ENCODE measurements at places on chromosomes 1 and 21.

DNA sequence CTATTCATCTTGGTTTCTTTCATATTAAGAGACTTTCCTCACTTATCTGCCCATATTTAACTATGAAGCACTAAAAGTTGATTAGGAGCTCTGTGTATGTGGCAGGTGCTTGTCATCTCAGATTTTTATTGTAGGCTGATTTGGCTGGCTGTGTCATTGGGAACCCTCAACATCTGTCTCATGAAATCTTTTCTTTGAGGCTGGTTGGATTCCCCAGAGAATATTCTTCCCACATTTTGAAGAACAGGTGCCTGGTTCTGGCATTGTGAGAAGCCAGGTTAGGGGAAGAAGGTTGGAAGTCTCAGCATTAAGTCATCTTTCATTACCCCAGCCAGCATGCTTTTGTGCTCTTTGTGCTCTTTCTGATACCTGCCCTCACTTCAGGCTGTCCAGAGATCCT, 37.1 kb downstream of the EEIG2 start:
- DNase-seq = no peak

GRCh38 chr1:169509354-169509753, 23.6 kb upstream of the SLC19A2 start:
- DNase-seq = no peak

DNA sequence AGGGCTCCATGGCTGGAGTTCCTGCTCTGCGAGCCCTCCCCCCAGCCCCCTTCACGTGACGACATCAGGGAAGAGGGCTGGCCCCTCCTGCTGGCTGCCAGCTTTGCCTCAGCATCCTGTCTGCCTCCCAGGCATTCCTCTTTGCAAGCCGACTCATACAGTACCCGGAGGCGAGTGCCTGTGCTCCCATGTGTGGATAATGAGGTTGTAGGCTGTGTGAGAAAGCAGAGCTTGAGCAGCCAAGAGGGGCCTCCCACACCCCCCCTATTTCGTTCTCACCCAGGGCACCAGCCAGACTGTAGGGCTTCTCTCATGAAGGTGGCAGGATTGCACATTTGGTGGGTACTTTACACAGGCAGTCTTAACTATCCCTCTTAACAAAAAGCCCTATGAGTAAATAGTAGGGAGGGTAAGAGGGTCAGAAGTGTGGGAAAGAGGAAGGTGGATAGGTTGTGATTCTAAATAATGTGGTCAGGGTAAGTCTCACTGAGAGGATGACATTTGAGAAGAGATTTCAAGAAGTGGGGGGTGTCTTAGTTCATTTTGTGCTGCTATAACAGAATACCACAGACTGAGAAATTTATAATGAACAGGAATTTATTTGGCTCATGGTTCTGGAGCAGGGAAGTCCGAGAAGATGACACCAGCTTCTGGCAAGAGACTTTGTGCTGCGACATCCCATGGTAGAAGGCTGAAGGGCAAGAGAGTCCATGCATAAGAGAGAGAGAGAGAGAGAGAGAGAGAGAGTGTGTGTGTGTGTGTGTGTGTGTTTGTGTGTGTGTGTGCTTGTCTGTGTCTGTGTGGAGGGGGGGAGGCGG, 113.5 kb downstream of the OMA1 start:
- DNase-seq = no peak

- no peak for DNase-seq
These were observed 569 bp downstream of the RCAN3 start for GRCh38 chr1:24503059-24503751.
